ENCODE measurements at places on chromosomes 5 and 9.

GRCh38 chr5:79436224-79436623, 77.7 kb downstream of the HOMER1 start:
- no peak for DNase-seq

DNA sequence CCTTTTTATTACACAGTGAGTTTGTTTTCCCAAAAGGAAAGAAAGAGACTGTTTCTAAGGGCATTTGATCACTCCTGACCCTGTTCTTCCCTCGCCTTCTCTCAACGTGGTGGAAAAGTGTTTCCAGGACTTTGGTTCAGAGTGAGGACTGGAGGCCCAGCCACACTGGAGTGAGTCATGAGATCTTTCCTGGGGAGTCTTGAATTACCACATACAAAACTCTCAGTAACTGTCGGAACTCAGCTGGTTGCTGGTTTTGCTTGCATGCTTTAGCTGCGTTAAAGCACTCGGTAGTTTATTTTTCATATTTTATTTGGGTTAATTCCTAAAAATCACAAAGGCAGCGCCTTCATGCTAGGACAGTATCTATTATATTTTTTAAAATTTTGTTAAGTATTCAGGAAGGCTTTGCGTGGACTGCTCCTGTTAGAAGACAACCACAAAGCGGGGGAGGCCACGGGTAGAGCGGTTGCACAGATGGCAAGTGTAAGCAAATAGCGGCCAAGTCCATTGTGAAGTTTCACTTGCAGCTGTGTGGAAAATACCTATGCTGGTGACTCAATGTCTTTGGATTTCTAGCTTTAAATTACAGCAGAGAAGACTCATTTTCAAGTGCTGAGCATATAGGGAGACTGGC, 77.7 kb downstream of the ARSB start:
- no peak for DNase-seq

GRCh38 chr5:33433303-33434240, 7.2 kb upstream of the TARS1 start:
- no peak for DNase-seq

GRCh38 chr9:127177665-127178265, 55.3 kb upstream of the ANGPTL2 start:
- DNase-seq = no peak

DNA sequence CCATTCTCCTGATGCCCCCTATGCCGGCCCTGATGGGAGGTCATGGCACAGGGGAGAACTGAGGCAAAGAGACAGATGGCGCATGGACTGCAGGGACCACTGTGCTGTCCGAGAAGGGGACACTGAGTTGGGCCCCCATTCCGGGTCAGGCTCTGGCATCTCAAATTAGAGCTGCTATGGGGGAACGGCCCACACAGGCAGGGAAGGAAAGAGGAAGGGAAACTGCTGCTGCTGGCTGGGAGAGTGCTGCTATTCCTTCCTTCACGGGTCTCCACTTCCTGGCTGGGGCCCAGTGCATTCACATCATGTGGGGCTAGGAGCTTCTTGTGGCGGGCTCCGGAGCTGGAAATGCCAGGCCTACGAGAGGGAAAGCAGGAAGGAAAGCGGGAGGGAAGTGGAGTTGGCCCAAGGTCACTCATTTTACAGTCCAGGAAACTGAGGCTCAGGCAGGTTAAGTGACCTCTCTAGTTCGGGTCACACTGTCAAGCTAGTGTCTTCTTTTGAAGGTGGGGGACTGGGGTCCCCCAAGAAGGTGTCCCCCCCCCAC, 1.3 kb upstream of the CARD19 start:
- DNase-seq = no peak

- no peak for DNase-seq
These were observed 214.3 kb downstream of the C9orf50 start for GRCh38 chr9:129406278-129407225.

- peak; percentile 70 for DNase-seq
These were observed 71.6 kb upstream of the GALNT10 start for GRCh38 chr5:154118893-154119336.

DNA sequence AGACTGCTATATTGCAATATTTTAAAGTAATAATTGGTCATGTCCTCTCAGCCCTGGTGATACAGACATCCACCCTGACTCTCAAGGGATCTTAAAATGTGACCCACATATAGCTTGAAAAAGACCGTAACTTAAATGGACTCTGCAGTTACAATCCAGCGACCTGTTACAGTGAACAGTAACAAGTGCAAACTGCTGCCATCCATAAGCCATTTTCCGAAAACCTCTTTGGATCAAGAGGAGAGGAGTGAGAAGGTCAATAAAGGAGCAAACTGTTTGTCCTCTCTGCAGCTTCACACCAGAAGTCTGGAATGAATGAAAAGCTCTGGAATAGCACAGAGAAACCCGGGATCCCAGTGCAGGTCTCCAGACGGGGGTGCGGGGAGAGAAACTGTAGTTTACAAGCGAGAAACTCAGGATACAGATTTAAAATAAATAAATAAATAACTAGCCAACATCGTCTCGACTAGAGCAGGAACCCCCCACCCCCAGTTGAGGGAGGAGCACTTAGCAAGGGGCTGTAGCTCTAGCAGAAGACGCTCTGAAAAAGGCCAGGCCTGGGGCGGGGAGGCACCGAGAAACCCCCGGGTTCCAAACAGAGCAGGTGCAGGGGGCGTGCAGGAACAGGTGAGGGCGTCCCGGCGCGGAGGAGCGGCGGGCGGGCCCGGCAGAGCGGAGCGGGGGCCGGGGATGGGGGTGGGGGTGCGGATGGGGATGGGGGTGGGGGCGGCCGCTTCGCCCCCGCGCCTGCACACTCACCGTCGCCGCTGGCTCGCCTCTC, 572 bp downstream of the ZDHHC21 start:
- DNase-seq = no peak

DNA sequence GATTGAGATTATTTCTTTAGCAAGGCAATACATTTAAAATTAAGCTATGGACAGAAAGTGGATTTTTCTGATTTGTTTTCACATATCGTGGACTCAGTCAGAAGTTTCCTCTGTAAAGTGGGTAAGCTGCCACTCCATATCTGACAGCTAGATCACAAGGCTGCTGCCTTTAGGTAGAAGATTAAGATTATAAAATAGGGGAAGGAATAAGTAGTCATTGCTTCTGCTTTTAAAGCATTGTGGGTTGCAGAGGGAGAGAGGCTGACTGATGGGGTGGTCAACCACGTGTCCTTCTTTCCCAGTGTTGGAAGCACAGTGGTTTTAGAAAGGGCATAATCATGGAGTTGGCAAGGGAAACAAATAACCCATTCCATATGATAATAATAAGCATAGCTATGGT, 74.3 kb upstream of the MOCS2 start:
- DNase-seq = no peak

- no peak for DNase-seq
These were observed 91.9 kb upstream of the PPP1R2B start for GRCh38 chr5:156758011-156758791.

DNA sequence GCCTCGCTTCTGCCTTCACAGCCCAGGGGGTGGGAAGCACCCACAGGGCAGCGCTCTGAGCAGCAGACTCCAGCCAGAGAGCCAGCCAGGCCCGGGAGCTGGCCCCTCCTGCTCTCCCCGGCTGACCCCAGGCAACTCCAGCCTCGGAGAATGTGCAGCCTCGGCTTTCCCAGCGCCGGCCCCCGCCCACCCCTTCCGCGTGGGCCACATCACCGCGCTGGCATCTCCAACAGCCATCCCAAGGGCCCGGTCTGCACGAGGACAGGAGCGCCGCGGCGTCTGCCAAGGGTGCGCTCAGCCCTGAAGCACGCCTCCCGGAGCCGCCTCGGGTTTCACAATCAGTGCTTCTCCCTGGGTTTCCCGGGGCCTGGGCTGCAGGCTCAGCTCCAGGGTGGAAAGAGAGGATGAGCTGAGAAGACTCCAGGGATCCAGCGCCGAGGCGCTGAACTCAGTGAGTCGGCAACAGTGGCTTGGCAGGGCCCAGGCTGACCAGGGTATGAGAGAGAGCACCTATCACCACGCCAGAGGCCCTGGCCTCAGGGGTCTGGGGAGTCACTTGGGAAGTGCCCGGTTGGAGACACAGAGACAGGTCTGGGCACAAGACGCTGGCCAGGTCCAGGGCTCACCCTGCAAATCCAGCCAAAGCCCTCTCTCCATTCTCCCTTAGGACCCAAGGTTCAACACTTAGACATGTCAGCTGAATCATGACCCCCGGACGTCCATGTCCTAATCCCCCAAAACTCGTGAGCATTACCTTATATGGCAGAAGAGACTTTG, 79.6 kb downstream of the ADAMTS2 start:
- DNase-seq = no peak

GRCh38 chr5:66987949-66988838, 208.4 kb downstream of the CD180 start:
- no peak for DNase-seq

DNA sequence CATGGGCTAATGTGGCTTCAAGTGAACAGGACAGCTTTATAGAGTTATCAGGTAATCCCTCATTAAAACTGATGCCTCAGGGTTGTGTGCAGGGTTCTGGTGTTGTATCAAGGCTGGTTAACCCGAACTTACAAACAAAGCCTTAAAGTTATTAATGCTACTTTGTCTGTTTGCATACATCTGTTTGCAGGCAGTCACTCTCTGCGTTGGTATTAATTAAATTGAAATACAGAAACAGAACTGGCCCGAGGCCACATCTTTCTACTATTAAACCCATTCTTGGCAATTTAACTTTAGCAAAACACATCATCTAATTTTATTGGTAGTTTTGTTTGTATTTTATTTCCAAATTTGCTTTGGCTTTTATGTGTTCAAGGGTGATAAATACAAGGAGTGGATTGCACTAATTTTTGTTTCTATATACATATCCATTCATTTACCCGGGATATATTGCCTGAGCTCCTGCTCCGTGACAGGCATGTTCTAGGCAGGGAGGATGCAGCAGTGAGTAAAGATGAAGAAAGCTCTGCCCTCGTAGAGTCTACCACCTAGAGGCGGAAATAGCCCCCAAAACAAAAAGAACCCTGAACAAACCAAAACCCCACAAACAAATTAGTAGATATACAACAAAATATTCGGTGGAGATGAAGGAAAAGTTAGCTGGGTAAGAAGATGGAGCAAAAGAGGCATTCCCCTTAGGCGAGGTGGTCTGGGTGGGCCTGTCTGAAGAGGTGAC, 164.2 kb downstream of the MACROH2A1 start:
- peak; percentile 77 for DNase-seq

- DNase-seq = no peak
These were observed 45.4 kb downstream of the TAF11L14 start for GRCh38 chr5:17679597-17680203.

DNA sequence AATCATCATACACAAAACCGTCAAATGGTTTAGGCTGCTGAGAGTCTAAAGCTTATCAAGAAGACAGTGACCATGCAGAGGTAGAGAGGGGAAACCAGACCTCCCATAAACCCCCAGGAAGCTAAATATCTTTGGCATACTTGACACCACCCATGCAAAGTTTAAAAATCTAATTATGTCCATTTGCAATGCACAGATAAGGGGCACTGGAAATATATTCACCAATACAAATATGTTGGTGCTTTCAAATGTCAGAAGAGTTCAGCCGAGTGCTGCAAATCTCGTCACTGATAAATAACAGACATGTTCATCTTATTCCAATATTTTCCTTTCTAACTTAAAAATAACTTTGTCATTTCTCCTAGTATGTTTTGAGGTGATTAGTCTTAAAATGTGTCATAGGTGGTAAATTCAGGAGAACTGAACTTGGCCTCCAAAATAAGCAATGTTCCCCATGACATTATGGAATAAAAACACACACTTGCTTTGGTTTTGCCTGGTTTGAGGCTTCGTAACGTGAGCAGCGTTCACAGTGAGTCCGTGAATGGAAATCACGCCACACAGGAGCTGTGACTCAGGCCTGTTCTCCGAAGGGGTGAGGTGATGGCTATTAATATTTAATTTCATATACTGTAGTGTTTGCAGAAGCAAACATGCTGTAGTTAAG, 182.2 kb downstream of the AOPEP start:
- no peak for DNase-seq

DNA sequence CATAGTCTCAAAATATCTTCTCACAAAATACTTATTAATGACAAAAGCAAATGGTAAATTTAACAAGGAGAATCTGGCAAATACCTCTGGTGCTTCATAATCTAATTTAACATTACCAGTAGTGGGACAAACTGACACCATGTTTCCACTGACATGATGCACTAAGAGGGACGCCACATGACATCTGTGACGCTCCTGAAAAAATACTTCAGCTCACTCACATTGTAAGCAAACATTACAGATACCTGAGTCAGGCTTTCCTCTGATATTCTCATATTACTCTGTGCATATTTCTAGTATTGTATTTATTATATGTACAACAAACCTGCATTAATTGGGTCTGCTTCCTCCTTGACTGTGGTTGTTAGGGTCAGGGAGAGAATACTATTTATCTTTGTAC, 56.7 kb upstream of the OSMR start:
- DNase-seq = no peak

GRCh38 chr5:179345433-179346321, at the start of gene ADAMTS2:
ADAMTS2 (minus strand) TSS chr5:179345461; CDS start chr5:179345328, 133 bp downstream.
- DNase-seq = no peak

- no peak for DNase-seq
These were observed 88.6 kb downstream of the PLPPR1 start for GRCh38 chr9:101117161-101117560.

- peak; percentile 71 for DNase-seq
These were observed 53.1 kb upstream of the TYRP1 start for GRCh38 chr9:12640016-12640587.

DNA sequence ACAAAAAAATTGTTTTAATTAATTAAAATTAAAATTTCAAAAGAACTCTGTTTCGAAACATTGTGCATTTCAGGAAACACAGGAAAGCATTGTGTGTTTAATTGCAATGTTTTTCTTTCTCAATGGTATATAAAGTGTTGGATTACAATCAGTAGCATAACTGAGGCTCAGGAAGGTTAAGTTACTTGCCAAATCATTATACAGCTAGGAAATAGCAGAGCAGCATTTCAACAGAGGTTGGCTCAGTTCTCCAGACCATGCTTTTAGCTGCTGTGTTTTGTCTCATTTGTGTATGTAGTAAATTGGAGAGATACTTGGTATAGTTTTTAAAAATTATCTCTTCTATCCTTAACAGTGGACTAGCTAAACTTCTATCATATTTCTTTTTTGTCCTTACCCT, 30.0 kb upstream of the CAMLG start:
- no peak for DNase-seq

GRCh38 chr9:127905788-127906191, 6.4 kb upstream of the ST6GALNAC6 start:
- DNase-seq = no peak

Data from LNCaP clone FGC (cell line).